Heart left ventricle (tissue), 16 donors: ENCODE measurements at places on chromosomes 5 and 9. TPM values are rescaled to one million over a fixed set of nuclear protein-coding genes. Genes with fewer than 3 reads are reported as not detected.

DNA sequence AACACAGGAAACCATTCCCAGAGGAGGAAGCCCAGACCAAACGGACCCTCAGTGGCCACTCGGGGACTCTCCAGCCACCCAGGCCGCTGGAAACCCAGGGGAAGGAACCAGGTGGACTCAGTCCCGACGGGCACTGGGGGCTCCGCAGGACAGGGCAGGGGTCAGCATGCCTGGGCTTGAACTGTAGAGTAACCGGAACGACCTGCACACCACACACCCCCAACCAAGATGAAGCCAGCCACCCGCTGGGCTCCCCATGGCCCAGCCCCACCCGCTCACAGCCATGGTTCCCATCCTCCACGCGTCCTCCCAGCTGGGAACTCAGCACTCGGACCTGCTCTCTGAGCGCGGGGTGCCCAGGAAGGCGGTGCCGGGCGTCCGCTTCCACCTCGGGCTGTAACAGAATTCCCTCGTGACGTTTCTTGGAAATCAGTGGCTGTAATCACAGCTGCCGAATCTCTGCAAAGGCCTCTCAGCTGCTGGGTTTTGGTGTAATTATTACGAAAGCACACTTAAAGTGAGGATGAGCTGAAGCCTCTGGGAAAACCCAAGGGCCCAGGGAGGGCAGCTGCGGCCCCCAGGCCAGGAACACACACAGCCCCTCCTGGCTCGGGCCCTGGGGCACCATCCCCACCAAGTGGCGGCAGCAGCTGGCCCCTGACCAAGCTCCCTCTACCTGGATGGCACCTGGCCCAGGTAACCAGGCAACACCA is 13.8 kb downstream of the NACC2 start:
- no peak overlapping the region for H3K4me3 ChIP-seq
- no peaks in the 10 kb centered on the region for H3K36me3 ChIP-seq

DNA sequence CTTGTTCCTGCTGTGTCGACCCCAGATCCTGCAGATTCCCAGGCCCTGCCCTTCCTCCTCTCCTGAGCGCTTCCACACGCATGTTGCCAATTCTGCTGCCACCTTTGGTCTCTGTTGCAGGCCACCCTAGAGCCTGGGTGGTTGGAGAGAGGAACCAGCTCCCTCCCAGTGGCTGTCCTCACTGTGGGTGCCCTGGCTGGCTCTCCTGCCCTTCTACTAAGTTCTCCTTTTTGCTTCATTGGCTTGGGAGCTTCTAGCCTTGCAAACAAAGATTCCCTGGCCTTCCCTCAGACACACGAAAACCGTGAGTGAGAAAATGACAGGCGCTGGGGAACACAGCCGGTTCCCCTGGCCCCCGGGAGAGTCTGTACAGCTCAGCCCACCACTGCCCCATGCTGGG is 14.2 kb upstream of the NCS1 start:
- H3K4me3 ChIP-seq = no peak overlapping the region
- no peaks in the 10 kb centered on the region for H3K27me3 ChIP-seq
- no peak for DNase-seq
- no peaks in the 10 kb centered on the region for H3K4me1 ChIP-seq

GRCh38 chr9:137582286-137582860 is 3.6 kb upstream of the DPH7 start:
- H3K4me1 ChIP-seq = peaks cover 6% of the 10 kb centered on the region
- H3K27me3 ChIP-seq = no peaks in the 10 kb centered on the region
- peaks cover 46% of the 10 kb centered on the region for H3K36me3 ChIP-seq
- no peak for DNase-seq

- H3K4me3 ChIP-seq = no peak overlapping the region
- H3K36me3 ChIP-seq = no peaks in the 10 kb centered on the region
- no peak overlapping the region for H3K27ac ChIP-seq
- H3K27me3 ChIP-seq = no peaks in the 10 kb centered on the region
- no peak for DNase-seq
- no peaks in the 10 kb centered on the region for H3K4me1 ChIP-seq
These were observed 25.8 kb upstream of the FRRS1L start for GRCh38 chr9:109192732-109193361.

GRCh38 chr5:12460493-12461261 is 556.4 kb upstream of the CTNND2 start:
- H3K36me3 ChIP-seq = no peaks in the 10 kb centered on the region
- no peak overlapping the region for H3K4me3 ChIP-seq
- no peaks in the 10 kb centered on the region for H3K27me3 ChIP-seq
- no peak overlapping the region for H3K27ac ChIP-seq
- DNase-seq = no peak

GRCh38 chr5:76149636-76150035 is 66.5 kb downstream of the SV2C start:
- H3K36me3 ChIP-seq = no peaks in the 10 kb centered on the region
- H3K4me1 ChIP-seq = no peaks in the 10 kb centered on the region
- no peak for DNase-seq

- H3K4me1 ChIP-seq = peaks cover 29% of the 10 kb centered on the region
- no peaks in the 10 kb centered on the region for H3K27me3 ChIP-seq
- peak overlapping the region; percentile 81 for H3K27ac ChIP-seq
- no peak overlapping the region for H3K4me3 ChIP-seq
- no peaks in the 10 kb centered on the region for H3K36me3 ChIP-seq
- DNase-seq = peak; percentile 53
These were observed 56.9 kb upstream of the GGTA1 start for GRCh38 chr9:121556580-121556979.

RGS14 gene
- total RNA-seq = 1.8 TPM

SLC25A51 gene
- 25.4 TPM for total RNA-seq

IFNA2 gene
- total RNA-seq = not detected

GCNT4 gene
- 0.35 TPM for total RNA-seq
